ENCODE measurements at places on chromosomes 12 and 14.

- no peak for DNase-seq
Observed at GRCh38 chr12:15272376-15272775, 49.9 kb upstream of the PTPRO start.

DNA sequence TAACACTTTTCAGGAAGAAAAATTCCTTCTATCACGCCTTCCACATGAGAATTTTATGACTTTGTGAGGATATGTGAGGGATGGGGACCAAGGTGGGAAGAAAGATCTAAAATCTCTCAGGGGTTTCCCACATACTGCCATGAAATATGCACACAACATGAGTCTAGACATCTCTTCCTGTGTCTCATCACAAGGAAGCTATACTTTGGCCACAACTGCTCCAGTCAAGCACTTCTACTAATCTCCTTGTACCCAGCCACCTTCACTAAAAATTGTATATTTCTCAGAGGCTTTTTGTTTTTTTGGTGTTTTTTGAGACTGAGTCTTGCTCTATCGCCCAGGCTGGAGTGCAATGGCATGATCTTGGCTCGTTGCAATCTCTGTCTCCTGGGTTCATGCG is 3.2 kb downstream of the OSBPL8 start:
- no peak for DNase-seq

DNA sequence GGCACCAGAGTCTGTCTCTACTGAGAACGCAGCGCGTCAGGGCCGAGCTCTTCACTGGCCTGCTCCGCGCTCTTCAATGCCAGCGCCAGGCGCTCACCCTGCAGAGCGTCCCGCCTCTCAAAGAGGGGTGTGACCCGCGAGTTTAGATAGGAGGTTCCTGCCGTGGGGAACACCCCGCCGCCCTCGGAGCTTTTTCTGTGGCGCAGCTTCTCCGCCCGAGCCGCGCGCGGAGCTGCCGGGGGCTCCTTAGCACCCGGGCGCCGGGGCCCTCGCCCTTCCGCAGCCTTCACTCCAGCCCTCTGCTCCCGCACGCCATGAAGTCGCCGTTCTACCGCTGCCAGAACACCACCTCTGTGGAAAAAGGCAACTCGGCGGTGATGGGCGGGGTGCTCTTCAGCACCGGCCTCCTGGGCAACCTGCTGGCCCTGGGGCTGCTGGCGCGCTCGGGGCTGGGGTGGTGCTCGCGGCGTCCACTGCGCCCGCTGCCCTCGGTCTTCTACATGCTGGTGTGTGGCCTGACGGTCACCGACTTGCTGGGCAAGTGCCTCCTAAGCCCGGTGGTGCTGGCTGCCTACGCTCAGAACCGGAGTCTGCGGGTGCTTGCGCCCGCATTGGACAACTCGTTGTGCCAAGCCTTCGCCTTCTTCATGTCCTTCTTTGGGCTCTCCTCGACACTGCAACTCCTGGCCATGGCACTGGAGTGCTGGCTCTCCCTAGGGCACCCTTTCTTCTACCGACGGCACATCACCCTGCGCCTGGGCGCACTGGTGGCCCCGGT is at the start of gene PTGDR:
Gene PTGDR (plus strand): TSS at position 198 of the 778 bp plus-strand sequence. CDS start 117 bp downstream, at position 315.
- peak; percentile 24 for DNase-seq

DNA sequence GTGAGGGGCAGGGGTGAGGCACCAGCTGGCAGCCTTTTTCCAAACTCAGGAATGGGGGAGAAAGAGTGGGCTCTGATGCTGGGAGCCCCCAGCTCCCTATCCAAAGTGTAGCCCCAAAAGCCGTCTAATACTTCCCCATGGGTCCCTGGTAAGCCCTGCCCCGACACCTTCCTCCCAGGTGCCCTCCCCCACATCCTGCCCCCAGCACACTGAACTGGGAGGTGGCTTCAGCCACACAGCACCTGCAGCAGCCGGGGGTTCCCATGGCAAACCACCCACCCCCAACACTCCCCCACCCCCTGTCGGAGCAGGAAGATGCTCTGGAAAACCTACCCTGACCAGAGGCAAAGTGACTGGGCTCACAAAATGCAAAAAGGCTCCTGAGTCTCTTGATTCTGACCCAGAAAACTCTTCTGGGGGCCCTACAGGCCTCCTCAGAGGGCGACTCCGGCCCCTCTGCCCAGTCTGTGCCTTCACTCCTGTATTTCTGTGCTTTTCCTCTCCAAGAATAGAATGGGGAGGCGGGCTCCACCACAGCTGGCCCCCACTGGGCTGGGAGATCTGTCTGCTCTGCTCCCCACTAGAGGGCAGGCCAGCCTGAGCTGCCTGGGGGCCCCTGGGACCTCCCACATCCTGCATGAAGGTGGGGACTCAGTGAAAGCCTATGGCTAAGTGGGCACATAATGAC is 81.6 kb downstream of the ITPK1 start:
- DNase-seq = peak; percentile 34

GRCh38 chr14:80906946-80907345 is 34.6 kb downstream of the CEP128 start:
- no peak for DNase-seq

DNA sequence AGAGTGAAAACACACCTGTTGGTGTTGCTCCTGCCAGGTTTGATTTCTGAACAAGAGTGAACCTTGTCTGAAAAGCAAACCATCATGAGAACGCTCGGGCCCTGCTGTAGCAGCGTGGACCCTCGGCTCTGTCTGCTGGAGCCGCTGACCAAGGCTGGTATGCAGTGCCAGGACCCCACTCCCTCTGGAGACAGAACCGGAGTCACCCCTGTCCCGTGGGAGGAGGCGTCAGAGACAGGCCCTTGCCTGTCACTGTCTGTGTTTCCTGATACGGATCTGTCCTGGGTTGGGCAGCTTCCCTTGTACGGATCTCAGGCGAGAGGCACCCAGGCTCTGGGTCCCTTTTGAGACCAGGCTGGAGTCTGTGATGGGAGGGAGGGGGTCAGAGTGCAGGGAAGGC is 111.6 kb downstream of the ADGRD1 start:
- DNase-seq = no peak

GRCh38 chr12:13727707-13728195 is 253.7 kb downstream of the GRIN2B start:
- DNase-seq = no peak

- DNase-seq = no peak
Observed at GRCh38 chr12:58880639-58881038, 39.7 kb downstream of the LRIG3 start.

GRCh38 chr12:100593490-100593889 is 20.0 kb downstream of the GAS2L3 start:
- DNase-seq = no peak

DNA sequence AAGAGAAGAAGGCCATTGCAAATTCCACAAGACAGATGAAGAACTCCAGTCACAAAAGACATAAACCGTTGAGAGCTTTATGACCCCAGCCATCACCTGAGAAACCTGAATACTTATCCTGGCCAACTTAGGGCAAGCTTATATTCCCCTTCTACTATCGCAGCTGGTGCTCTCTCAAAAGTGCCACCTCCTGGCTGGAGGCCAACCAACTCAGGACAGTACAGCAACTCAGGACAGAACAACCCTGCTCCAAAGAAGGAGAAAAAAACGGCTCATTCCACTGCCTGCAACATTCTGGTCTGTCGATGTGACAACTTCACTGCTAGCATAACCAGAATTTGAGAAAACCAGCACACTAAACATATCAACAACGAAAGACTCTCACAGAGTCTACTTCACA is 9.7 kb upstream of the KRT6B start:
- DNase-seq = no peak

DNA sequence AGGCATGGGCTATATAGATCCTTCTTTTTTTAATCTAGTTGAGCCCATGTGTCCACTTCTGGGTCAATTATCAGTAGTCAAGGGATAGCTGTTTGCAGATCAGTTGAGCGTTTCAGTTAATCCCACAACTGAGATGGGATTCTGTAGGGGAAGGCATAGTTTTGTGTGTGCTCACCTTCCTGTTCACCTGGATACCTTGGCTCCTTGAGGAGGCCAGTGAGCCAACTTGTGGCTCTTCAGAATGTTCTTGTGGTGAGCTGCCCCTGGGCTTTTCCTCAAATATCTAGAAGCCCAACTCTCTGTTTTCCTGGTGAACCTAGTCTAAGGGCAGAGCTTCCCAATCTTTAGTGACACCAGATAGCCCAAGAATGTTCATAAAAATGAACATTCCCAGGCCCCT is 302.9 kb upstream of the TBX3 start:
- no peak for DNase-seq

DNA sequence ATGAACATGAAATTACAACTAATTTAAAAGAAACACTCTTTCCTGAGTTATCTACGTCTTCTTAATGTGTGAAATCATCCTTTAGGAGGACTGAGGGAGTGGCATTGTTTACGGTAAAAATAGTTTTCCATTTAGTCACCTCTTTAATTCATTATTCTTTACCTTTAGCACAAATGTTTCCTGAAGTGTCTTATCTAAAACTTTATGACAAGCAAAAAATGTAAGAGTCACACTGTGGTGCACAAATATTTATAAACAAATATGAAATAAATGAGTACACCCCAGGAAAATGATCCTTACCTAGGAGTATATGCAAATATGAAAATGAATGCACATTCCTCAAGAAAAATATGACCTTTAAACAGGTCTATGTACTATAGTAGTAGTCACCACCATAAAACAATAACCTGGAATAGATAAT is 104.6 kb downstream of the PTPRR start:
- DNase-seq = no peak

DNA sequence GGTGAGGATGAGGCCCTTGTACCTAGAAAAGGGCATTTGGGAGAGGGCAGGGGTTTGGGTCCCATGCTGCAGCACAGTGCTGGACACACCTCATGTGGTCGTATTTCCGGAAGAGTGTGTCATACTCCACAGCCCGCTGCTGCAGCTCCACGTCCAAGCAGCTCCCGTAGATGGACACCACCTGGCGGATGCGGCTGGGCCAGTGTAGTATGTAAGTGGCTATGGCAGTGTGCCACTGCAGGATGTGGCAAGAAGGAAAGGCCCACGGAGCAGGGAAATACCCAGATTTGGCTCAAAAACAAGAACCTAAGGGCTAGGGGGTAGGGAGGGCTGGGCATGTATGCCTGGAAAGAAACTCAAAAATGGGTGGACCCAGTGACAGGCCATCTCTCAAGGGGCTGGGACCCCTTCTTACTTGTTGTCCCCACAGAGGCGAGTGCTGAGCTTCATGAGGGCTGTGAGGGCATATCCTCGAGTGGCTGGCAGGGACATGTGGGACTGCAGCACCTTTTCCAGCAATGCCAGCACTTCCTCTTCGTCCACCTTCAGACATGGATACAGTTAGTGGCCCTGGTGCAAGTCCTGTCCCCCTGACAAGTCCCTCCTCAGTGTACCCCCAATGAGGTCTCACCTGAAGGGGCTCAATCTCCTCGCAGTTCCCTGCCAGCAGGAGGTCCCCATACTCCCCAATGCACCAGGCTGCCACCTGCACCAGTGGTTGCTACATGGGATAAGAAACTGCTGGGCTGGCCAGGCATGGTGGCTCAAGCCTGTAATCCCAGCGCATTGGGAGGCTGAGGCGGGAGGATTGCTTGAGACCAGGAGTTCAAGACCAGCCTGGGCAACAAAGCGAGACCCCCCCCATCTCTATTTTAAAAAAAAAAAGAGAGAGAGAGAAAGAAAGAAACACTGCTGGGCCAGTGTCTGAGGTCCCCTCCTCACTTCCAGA is 5.4 kb downstream of the AP1G2 start:
- no peak for DNase-seq

DNA sequence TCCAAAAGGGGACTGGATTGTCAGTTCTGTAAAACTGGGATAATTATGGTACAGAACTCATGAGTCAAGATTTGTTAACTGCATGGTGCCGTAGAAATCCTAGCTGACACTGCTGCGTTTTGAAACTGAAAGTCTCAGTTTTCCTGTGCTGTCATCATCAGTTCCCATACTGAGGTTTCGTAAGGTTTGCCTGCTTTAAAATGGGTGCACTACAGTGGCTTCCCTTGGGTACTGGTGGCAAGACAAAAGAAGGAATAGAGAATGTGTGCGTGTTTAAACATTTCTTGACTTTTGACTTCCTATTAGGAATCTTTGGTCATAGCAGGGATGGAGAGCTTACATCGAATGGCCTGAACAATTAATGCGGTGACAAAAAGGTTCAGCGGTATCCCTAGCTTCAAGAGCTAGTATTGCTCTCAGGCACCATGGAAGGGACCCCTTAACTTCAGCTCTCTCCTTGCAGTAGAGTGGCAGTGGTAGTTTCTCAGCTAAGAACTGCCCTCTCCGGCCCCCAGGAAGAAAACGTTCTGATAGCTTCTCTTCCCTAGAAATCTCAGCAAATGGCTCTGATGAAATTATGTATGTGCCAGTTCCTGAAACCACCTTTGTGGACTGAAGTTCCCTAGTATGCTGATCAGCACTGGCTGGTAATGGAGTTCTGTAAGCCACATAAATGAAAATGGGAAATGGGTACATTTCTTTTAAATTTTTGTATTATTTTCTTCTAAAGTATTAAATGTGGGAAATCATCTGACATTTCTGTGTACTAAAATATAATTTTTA is 28.9 kb downstream of the ANO6 start:
- no peak for DNase-seq

- no peak for DNase-seq
Observed at GRCh38 chr12:42422785-42423184, 96.8 kb downstream of the PPHLN1 start.

GRCh38 chr12:46958599-46959290 is 120.7 kb upstream of the PCED1B start:
- DNase-seq = no peak

- no peak for DNase-seq
Observed at GRCh38 chr14:101929946-101930345, 34.4 kb upstream of the DYNC1H1 start.

- no peak for DNase-seq
Observed at GRCh38 chr14:105049753-105050550, 15.3 kb downstream of the GPR132 start.

- DNase-seq = no peak
Observed at GRCh38 chr14:60944204-60944603, 36.7 kb downstream of the TRMT5 start.

DNA sequence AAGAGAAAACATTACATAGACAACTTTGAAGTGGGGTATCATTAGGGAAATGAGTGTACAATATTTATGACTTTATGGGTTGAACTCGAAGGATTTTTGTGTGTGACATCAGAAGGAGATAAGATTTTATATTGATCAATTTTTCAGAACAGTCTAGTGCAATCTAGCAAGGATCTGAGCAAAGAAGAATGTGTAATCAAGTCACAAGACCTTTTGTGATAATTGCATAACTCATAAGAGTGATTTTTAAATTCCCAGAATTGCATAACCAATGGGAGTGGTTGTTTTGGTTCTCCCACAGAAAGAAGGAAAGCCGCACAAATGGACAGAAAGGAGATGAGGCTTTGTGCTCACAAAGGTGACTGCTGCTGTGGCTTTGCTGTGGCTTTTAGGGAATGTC is 441.8 kb upstream of the FLRT2 start:
- DNase-seq = no peak

Measured in activated T-cell treated with anti-CD3 and anti-CD28 coated beads, Interleukin-2, amount 50 U/mL, for 4 hours (primary cell).